Calu3 (cell line): ENCODE measurements at places on chromosomes 7 and 10.
A peak's percentile ranks its signal among the peaks of the same experiment; 100 is the strongest.

DNA sequence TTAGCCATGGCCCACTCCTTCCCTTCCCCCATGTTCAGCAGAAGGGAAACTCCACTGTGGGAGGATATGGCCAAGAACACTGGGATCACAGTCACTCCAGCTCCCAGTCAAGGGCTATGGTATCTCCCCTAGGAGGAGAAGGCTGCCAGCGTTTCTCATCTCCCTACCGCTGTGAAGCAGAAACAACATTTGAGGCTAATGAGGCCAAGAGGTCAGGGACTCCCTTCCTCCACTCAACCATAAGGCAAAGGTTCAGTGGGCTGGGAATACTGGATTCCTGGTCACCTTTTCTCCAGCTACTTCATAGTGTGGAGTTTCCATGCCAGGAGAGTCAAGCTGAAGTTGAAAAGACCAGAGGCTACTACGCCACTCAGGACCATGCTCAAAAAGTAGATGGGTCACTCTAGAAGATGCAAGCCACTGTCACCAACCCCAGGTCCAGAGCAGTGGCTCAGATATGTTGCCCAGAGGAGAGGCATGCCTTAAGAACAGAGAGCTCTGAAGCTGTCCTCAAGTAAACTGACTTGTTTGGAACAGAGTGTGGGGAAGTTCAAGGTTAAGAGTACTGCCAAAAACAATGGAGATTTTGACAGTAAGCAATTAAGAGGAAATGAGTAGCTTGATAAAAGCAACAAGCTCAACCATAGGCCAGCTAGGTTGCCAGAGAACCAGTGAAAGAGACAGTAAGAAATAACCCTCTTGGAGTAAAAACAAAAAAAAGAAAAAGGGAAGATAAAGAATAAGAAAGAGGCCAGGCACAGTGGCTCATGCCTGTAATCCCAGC is 3.8 kb upstream of the TMEM140 start:
- H3K4me3 ChIP-seq: no peak overlapping the region
- peaks cover 16% of the 10 kb centered on the region for H3K36me3 ChIP-seq
- H3K27me3 ChIP-seq: no peaks in the 10 kb centered on the region
- no peak overlapping the region for H3K27ac ChIP-seq

DNA sequence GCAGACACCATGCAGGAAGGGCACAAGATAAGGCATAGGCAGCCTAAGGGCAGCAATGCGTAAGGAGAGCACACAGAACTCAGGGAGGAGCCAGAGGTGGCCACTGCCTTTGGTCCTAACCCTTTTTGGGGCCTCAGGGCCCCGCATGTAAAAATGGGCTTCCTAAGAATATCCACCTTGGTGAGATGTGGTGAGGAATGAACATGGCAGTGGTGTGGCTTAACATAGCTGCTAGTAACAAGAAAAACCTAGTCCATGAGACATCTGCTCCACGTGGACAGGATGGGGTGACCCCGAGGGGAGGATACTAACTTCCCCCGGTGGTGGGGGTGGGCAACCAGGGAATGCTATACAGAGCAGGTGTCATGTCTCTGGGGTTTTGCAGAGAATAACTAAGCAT is 18.0 kb downstream of the MAT1A start:
- no peaks in the 10 kb centered on the region for H3K4me1 ChIP-seq
- no peak for DNase-seq
- no peak overlapping the region for H3K27ac ChIP-seq

DNA sequence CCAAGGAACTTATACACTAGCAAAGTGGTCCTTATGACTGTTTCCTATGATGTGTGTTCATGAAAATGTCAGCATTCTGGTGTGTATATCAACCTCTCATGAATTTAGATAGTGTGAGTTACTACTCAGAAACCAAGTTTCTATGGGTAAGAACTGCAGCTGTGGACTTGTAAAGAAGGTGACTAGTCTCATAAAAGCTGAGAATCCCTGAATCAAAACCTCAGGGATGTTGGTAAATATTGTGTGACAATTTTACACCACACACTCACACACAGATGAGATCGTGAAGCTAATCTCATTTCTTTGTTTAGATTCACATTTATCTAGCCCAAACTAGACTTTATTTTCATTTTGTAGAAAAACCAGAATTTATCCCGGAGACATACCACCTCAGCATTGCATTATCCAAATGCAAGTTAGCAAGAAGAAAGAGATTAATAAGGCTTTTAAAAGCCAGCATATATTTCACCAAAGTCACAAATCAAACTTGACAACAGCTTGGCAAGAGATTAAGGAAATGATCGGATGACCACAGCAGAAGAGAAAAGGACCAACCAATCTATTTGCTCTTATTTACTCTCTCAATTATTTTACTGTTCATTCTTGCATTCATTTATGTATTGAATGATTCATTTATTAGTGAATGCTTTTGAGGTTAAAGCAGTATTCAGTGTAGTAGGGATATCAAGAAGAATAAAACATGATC is 92.9 kb downstream of the PLXDC2 start:
- no peak overlapping the region for H3K4me3 ChIP-seq
- no peaks in the 10 kb centered on the region for H3K27me3 ChIP-seq
- DNase-seq: no peak
- no peak overlapping the region for H3K27ac ChIP-seq

DNA sequence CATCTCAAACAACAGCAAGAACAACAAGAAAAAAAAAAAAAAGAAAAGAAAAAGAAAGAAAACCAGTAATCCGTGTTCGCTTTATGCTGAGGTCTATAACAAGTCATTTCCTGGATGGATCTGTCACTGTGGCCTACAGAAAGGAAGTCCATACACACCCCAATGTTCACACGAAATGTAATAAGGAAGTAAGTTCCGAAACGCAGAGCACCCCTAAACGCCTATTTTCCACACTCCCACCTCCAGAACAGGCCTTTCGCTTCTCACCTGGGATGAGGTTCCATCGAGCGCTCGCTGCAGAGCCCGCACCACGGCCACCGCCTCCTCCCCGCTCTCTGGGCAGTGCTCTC is 735 bp downstream of the ZNF394 start:
- peaks cover 44% of the 10 kb centered on the region for H3K36me3 ChIP-seq
- H3K27ac ChIP-seq: peak overlapping the region; percentile 96
- no peak for DNase-seq
- no peaks in the 10 kb centered on the region for H3K27me3 ChIP-seq
- H3K4me1 ChIP-seq: peaks cover 9% of the 10 kb centered on the region
- H3K4me3 ChIP-seq: peak overlapping the region; percentile 88

GRCh38 chr7:154480817-154481216 is 428.6 kb downstream of the DPP6 start:
- no peak overlapping the region for H3K4me3 ChIP-seq
- no peak overlapping the region for H3K27ac ChIP-seq

GRCh38 chr10:100907175-100907574 is 5.6 kb upstream of the SLF2 start:
- peaks cover 2% of the 10 kb centered on the region for H3K36me3 ChIP-seq
- no peak overlapping the region for H3K27ac ChIP-seq
- peaks cover 38% of the 10 kb centered on the region for H3K27me3 ChIP-seq

- peaks cover 4% of the 10 kb centered on the region for H3K36me3 ChIP-seq
- peaks cover 42% of the 10 kb centered on the region for H3K4me1 ChIP-seq
- peak within 1 kb of the TSS; percentile 85 for H3K27ac ChIP-seq
- DNase-seq: peak; percentile 3
- H3K4me3 ChIP-seq: peak within 1 kb of the TSS; percentile 18
- H3K27me3 ChIP-seq: no peaks in the 10 kb centered on the region
Measured at GRCh38 chr7:99272476-99273045, at the start of gene MYH16. MYH16 (plus strand) TSS chr7:99272839.

- no peak for DNase-seq
- H3K27ac ChIP-seq: no peak overlapping the region
- H3K27me3 ChIP-seq: peaks cover 18% of the 10 kb centered on the region
- H3K4me3 ChIP-seq: no peak overlapping the region
Measured at GRCh38 chr10:125782054-125782453, 6.4 kb upstream of the MMP21 start.

GRCh38 chr10:80718024-80718423 is 180.3 kb downstream of the SH2D4B start:
- H3K4me1 ChIP-seq: no peaks in the 10 kb centered on the region
- peaks cover 55% of the 10 kb centered on the region for H3K27me3 ChIP-seq
- H3K27ac ChIP-seq: no peak overlapping the region
- H3K4me3 ChIP-seq: no peak overlapping the region

DNA sequence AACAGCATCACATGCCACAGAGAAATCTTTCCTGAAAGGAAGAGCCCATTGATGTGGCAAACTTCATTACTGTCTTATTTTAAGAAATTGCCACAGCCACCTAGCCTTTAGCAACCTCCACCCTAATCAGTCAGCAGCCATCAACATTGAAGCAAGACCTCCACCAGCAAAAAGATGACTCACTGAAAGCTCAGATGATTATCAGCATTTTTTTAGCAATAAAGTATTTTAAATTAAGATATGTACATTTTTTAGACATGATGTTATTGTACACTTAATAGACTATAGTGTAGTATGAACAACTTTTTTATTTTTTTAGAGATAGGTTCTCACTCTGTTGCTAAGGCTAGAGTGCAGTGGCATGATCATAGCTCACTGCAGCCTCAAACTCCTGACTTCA is 14.8 kb downstream of the STEAP1B start:
- H3K27me3 ChIP-seq: no peaks in the 10 kb centered on the region
- DNase-seq: no peak
- no peaks in the 10 kb centered on the region for H3K36me3 ChIP-seq
- no peak overlapping the region for H3K4me3 ChIP-seq
- H3K27ac ChIP-seq: no peak overlapping the region

- no peak overlapping the region for H3K27ac ChIP-seq
- peak; percentile 83 for DNase-seq
- H3K27me3 ChIP-seq: no peaks in the 10 kb centered on the region
- H3K4me3 ChIP-seq: no peak overlapping the region
Measured at GRCh38 chr7:42876182-42877068, 35.4 kb downstream of the C7orf25 start.

GRCh38 chr10:121457729-121458128 is 140.5 kb downstream of the FGFR2 start:
- no peaks in the 10 kb centered on the region for H3K4me1 ChIP-seq
- H3K27ac ChIP-seq: no peak overlapping the region
- H3K36me3 ChIP-seq: no peaks in the 10 kb centered on the region
- H3K27me3 ChIP-seq: no peaks in the 10 kb centered on the region
- DNase-seq: no peak

DNA sequence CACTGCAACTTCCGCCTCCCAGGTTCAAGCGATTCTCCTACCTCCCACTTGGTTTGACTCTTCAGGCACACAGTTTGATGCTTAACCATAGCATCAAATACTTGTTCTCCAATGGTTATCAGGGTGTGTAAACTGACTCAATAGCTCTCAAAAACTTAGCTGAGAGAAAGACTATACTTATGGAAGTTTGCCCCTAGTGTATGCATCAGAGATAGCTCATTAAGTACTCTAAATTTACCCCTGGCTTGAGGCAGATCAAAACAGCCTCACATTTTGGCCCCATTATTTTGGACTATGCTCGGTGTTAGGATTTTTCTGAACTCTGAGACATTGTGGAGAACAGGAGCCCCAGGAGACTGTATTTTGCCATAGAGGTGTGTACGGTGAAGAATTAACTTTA is 40.8 kb upstream of the SLC35B4 start:
- H3K27ac ChIP-seq: no peak overlapping the region
- peaks cover 39% of the 10 kb centered on the region for H3K4me1 ChIP-seq
- H3K4me3 ChIP-seq: no peak overlapping the region
- DNase-seq: no peak

DNA sequence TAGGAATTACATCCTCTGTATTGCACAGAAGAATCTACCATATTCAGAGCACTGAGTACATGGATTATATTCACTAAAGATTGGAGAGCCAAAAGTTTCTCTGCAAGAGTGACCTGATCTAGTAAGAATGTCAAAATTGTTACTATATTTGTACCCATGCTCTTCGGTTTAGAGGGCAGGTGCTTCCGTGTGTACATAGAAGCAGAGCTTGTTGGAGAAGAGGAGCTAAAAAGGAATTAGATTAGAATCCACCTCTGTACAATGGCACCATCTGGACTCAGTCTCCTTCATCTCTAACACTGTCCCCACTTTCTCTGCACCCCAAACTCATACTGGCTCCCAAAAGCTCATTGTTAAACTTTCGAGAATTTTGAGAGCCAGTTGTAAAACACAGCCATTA is 8.3 kb downstream of the CALD1 start:
- DNase-seq: no peak
- no peaks in the 10 kb centered on the region for H3K36me3 ChIP-seq
- H3K4me1 ChIP-seq: no peaks in the 10 kb centered on the region
- H3K27me3 ChIP-seq: no peaks in the 10 kb centered on the region
- no peak overlapping the region for H3K4me3 ChIP-seq

DNA sequence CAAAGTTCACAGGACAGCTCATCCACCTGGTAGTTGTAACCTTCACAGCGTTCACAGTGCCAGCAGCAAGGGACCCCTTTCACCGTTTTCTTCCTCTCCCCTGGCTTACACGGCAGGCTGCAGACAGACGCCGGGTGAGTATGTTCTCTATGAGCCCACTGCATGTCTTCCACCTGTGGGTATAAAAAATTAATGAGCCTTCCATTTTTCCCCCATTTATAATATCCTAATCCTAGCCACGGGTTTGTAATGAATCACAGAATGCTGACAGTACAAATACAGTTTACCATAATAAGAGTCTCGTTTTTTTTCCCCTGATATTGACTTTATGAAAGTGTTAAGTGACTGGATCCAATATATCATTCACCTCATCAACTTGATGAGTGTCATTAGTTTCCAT is 719.0 kb downstream of the GRM8 start:
- no peaks in the 10 kb centered on the region for H3K36me3 ChIP-seq
- no peaks in the 10 kb centered on the region for H3K4me1 ChIP-seq
- no peak overlapping the region for H3K27ac ChIP-seq
- no peak overlapping the region for H3K4me3 ChIP-seq

DNA sequence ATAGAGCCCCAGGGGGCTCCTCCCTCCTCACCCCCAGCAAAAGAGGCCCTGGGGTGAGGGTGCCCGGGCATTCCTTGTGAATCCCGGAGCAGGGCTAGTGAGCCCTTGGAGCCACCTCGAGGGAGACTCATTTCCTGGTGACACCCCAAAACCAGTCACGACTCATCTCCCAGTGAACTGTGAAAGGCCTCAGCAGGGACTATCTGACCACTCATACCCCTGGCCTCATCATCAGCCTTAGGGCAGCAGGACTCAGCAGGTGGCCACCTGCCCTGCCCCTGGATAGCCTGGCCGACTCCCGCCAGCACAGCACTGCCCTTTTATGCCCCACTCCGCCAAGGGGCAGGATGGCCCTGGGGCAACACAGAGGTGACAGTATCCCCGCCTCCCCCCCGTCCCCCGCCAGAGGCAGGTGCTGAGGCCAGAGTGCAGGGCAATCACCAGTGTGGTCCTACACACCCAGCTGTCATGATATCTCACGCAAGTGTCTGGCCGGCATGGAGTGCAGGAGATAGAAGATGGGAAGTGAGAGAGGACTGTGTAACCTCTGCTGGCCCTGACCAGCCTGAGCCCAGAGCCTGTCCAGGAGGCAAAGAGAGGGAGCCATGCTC is 3.2 kb downstream of the SNCG start:
- H3K4me1 ChIP-seq: peaks cover 9% of the 10 kb centered on the region
- H3K4me3 ChIP-seq: no peak overlapping the region
- no peaks in the 10 kb centered on the region for H3K27me3 ChIP-seq
- no peak for DNase-seq
- peaks cover 6% of the 10 kb centered on the region for H3K36me3 ChIP-seq

GRCh38 chr7:157519246-157519645 is 182.4 kb downstream of the DNAJB6 start:
- DNase-seq: no peak
- peaks cover 3% of the 10 kb centered on the region for H3K36me3 ChIP-seq
- peaks cover 59% of the 10 kb centered on the region for H3K27me3 ChIP-seq
- no peak overlapping the region for H3K4me3 ChIP-seq

- H3K4me3 ChIP-seq: no peak overlapping the region
- no peak for DNase-seq
- no peaks in the 10 kb centered on the region for H3K27me3 ChIP-seq
Measured at GRCh38 chr10:3397846-3398245, 225.3 kb upstream of the PITRM1 start.
